ENCODE measurements at places on chromosomes 6 and 20. TPM values are rescaled to one million over a fixed set of nuclear protein-coding genes. Genes with fewer than 3 reads are reported as not detected.

DNA sequence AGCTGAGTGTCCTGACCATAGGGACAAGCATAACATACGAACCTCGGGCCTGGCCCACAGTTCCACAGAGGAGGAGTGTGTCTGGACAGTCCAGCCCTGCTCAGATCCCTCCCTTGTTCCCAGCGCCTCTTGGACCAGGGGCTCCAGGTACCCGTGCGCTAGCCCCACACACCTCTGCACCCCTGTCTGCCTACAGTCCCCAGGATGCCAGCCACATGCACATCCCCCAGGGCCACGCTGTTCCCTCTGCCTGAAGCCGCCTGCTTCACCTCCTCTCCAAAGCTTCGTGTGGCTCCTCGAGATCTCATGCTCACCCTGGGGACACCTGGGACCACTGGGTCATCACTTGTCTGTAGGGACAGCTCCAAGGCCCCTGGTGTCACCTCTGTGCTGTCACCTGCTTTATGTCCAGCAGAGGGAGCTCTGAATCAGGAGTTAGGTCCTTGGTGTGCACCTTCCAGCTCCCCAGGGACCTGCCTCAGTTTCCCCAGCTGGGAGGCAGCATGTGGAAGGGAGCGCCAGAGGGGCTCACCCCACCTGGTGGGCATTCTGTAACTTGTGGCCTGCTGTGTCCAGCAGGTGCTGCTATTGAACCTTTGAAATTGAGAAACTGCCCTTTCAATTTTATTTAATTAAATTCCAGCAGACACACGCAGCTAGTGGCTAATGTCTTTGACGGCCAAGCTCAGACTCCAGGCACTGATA lies 7.3 kb upstream of the YTHDF1 start:
- H3K4me3 ChIP-seq: no peak overlapping the region
- H3K36me3 ChIP-seq: no peaks in the 10 kb centered on the region
- H3K4me1 ChIP-seq: no peaks in the 10 kb centered on the region
- no peaks in the 10 kb centered on the region for H3K27me3 ChIP-seq

DNA sequence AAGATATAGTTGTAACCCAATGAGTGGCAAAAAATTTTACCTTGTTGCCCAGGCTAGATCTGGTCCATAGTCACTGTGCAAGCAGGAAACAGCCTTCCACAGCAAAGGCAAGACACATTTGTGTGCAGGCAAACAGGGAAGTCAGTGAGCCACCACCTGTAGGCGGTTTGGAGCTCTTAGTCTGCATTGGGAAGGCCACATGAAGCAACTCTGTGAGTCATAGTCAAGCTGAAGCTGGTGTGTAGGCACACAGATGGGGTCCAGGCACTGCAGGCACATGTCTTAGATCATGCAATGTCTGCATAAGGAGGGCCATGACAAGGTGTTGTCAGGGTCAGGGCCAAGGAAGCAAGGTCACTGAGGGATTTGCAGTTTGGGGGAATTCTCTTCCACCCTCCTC lies 543.2 kb upstream of the EPHA7 start:
- no peak for DNase-seq
- no peaks in the 10 kb centered on the region for H3K27me3 ChIP-seq
- no peak overlapping the region for H3K27ac ChIP-seq
- no peaks in the 10 kb centered on the region for H3K36me3 ChIP-seq
- H3K4me3 ChIP-seq: no peak overlapping the region

- H3K27ac ChIP-seq: peak overlapping the region; percentile 93
- H3K27me3 ChIP-seq: no peaks in the 10 kb centered on the region
- no peaks in the 10 kb centered on the region for H3K36me3 ChIP-seq
- peaks cover 87% of the 10 kb centered on the region for H3K4me1 ChIP-seq
- DNase-seq: no peak
Measured at GRCh38 chr6:25038999-25039398, 103.2 kb upstream of the RIPOR2 start.

DNA sequence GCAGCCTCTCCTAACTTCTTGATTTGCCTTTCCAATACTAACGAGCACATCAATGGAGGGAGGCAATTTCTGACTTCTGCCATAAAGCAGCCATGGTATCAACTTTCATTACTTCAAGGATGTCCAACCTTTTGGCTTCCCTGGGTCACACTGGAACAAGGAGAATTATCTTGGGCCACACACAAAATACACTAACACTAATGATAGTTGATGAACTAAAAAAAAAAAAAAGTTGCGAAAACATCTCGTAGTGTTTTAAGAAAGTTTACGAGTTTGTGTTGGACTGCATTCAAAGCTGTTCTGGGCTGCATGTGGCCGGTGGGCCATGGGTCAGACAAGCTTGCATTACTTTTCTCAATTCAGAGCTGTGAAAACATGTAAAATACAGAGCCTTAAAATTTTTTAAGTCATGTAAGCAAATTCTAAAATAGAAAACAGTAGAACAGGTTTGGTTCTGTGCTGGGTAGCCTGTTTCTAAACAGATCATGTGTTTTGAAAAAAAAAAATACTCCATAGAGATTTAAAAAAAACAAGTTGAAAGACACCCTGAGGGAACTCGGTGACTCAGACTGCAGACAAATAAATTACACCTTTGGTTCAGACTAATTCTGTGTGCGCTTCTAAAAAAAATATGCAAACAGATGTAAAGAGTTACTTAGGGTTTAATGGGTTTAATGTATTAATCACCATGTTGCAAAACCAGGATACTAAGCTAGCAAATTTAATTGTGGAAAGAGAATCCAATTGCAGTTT lies 43.6 kb upstream of the SLC22A23 start:
- H3K27me3 ChIP-seq: no peaks in the 10 kb centered on the region
- DNase-seq: no peak
- no peaks in the 10 kb centered on the region for H3K4me1 ChIP-seq
- no peaks in the 10 kb centered on the region for H3K36me3 ChIP-seq
- no peak overlapping the region for H3K27ac ChIP-seq

The MAS1 gene
- total RNA-seq: not detected

Data from CD4-positive, alpha-beta memory T cell (primary cell).